ENCODE measurements at places on chromosomes 16 and 17.

DNA sequence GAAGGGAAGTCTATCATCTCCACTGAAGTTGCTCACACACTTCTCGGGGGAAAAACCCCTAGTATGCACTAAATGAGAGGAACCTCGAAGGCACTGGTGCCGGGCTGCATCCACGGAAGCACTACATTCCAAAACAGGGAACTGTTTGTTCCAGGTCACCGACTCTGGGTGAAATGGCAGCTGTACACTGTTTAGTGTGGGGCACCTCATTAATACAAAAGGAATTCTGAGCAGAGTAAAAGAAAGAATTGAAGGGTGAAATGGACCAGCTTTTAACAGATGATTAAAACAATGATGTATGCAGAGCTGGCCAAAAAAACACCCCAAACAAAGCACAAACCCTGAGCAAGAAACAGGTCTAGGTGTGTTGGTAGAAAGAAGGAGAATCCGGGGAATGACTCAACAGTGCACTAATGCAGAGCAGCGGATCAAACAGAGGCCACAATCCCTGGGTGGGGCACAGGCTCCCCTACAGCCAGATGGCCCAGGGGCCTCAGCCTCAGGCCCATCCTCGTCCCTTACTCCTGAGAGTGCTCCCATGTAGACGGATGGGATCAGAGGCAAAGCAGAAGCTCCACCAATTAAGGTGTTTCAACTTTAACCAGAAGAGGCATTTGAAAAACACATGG lies 161.5 kb downstream of the ZFHX3 start:
- DNase-seq = no peak

- DNase-seq = no peak
These were observed 44.0 kb downstream of the PRAC1 start for GRCh38 chr17:48678141-48678971.

DNA sequence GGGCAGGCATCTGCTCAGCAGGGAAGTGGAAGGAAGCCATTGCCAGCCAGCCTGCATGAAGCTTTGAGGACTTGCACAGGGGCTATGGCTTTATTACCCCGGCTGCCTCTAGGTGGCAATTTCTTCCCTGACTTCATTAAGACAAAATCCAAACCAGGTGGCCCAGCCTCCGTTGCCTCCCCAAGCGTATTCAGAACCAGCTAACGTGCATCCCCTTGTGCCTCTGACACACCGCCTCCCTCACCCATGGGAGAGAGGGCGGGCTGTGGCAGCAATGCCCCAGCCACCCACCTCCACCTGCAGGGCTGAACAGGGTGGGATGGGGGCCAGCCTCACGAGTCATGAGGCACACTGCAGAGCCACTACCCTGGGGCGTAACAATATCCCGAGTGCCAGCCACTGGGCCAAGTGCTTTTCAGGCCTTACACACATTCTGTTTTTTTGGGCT lies 6.8 kb downstream of the KIFC3 start:
- no peak for DNase-seq

DNA sequence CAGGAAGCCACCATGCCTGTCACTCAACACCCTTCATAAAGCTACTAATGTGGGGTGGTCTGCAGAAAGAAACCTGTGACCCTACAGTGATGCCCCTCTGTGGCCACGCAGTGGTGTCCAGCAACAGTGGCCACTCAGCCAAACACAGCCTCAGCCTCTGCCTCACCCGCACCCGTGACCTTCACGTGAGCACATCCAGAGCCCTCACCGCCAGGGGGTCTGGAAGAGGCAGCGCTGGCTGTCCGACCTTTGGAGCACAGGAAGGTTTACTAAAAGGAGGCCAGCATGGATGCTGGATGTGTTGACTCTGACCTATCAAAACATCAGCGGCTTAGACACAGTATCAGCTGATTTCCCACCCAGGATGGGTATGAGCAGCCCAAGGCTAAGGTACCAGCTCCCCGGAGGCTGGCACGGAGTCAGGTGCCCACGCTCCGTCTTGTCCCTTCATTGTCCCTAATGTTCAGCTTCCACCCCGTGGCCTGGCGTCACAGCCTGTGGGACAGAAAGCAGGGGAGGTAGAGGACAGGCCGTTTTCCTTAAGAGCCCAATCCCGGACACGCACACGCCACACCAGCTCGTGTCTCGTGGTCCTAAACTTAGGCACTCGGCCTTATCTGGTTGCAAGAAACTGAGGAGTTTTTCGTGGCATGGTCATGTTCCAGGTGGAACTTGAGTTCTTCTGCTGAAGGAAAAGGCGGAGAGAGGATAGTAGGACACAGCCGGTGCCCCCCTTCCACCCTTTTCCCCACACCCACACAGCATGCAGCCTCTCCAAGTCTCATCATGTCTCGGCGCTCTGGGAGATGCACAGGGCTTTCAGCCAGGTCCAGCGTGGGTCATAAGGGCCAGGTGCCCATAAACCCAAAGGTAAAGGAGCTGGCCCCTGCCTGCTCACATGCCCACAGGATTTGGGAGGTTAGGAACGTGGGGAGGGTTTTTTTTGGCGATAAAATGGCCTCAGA lies 49.7 kb upstream of the ENDOV start:
- DNase-seq = no peak

GRCh38 chr17:58336456-58337209 lies 8.0 kb upstream of the TSPOAP1 start:
- DNase-seq = no peak

DNA sequence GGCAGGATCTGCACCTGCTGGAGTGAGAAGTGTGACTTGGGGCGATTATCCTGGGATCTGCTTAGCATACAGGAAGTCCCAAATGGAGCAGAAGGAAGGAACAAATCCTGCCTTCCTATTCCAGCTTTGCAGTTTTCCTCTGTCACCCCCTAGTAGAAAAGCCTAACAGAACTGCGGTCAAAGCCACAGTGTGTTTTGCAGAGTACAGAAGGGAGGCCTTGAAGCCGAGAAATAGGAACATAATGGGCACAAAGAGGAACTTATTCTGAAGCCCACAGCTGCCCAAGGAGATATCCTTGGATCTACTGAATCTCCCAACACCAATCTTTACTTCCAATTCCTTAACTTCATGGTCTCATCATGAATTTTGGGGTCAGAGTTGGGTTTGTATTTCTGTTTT lies 8.5 kb downstream of the KRTAP1-5 start:
- no peak for DNase-seq

- no peak for DNase-seq
These were observed 76.9 kb upstream of the GNG13 start for GRCh38 chr16:877242-878071.

- no peak for DNase-seq
These were observed 3.9 kb downstream of the HOXB1 start for GRCh38 chr17:48526608-48527546.

DNA sequence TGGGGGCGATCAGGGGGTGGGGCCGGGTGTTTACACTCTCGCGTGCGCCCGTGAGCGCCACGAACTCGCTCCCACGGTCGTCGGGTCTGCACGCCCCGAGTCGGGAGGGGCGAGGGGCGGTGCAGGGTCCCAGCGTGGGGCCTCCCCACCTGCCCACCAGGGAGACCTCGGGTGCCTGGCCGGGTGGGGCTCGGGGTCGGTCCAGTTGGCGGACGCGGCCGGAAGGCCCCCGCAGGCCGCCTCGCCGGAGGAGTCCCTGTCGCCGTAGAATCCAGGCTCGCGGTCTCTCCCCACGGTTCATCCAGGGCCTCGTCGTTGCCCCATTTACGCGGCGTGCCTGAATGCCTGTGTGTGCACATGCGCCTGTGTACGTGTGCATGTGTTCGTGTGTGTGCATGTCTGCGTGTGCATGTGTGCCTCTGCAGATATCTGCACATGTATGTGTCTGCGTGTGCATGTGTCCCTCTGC lies 510 bp upstream of the RAB40B start:
- no peak for DNase-seq

DNA sequence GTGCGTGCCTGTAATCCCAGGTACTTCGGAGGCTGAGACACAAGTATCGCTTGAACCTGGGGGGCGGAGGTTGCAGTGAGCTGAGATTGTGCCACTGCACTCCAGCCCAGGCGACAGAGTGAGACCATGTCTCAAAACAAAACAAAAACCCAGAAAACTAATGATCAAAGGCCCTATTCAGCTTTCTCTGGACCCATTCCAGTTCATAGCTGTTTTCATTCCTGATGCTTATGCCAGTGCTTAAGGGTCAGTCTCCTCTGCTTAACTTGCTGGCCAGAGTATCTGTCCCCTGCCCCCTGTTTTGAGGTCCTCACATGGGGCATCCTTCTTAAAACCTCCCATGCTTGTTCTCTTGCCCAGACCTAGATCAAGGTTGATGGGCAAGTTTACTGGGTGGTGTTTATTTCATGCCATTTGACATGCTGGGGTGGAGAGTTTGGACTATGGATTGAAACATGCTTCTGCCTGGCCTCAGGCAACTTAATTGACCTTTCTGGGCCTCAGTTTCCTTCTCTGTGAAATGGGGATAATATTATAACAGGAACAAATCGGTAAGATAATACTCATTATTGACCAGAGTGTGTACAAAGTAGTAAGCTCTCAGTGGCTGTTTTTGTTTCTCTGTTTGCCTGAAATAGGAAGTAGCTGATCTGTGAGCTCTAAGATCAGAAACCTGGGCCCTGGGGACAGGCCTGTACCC lies 369.8 kb downstream of the CPPED1 start:
- DNase-seq = no peak

DNA sequence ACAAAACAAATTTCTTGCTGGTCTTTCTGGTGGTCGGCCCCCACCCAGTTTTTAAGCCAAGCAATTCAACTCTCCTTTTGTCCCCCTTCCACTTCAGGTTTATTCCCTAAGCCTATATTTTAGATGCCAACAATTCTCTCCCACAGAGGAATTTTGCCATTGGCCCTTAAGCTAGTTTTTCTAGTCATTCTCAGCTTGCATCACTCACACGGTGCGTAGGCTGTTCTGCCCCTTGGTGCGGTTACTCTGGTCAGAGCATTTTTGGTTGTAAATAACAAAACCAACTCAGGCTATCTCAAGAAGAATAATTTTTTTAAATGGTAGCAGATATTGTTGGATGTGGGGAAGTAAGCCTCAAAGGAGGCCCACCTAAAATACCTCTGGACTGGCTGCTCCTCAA lies 33.7 kb upstream of the DYNLL2 start:
- DNase-seq = no peak
